ENCODE measurements at places on chromosomes 4 and X.

DNA sequence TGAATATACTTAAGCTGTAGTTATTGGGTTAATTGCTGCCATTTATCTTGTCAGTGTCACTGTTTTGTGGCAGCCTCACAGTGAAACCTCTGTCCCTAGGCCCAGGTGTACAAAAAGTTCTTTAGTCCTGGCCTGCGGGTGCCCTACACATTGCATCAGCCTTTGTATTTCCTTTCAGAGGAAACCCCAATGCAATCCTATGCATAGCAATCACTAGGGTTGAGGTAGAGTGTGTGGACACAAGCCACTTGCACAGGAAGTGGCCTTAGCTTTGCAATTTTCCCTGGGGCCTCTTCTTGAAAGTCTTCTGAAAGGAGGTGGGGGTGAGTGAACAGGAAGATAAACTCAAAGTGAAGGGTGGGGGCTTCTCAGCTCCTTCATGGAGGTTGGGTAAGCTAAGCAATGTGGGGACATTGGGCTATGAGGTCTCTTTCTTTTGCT lies 27.8 kb downstream of the VSIG4 start:
- DNase-seq: no peak

DNA sequence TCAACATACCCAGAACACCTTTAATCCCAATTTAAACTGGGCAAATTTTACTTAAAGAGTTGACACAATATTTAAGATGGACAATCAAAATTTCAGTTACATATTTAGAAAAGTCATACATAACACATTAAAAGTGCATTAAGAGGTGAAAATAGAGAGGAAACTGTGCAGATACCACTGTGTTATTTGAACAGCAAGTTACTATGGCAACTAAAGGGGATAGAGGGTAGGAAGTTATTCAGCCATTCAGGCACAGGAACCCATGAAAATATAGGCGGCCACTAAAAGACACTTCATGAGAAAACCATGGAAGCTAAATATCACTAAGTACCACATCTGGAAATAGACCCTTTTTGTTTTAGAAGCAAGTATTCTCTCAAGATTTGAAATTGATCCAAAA lies 75.1 kb downstream of the PDGFC start:
- no peak for DNase-seq

DNA sequence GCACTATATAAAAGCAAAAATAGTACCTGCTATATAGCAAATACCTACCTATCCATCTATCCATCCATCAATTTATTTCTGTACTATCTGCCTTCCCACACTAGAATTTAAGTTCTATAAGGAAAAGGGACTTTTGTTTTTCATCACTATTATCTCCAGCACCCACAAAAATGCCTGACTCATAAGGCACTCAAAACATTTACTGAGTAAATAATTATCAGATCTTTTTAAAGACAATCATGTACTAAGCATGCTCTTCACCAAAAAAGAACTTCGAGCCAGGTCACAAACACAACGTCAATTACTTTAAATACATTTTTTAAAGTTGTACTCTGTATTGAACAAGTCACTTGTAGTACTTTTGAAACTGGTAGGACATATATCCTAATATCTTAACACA lies 119.9 kb downstream of the FBXW7 start:
- DNase-seq: peak; percentile 6

GRCh38 chrX:120726294-120726693 lies 96.4 kb upstream of the C1GALT1C1 start:
- no peak for DNase-seq

- DNase-seq: no peak
Observed at GRCh38 chrX:13256603-13257002, 63.2 kb downstream of the ATXN3L start.

DNA sequence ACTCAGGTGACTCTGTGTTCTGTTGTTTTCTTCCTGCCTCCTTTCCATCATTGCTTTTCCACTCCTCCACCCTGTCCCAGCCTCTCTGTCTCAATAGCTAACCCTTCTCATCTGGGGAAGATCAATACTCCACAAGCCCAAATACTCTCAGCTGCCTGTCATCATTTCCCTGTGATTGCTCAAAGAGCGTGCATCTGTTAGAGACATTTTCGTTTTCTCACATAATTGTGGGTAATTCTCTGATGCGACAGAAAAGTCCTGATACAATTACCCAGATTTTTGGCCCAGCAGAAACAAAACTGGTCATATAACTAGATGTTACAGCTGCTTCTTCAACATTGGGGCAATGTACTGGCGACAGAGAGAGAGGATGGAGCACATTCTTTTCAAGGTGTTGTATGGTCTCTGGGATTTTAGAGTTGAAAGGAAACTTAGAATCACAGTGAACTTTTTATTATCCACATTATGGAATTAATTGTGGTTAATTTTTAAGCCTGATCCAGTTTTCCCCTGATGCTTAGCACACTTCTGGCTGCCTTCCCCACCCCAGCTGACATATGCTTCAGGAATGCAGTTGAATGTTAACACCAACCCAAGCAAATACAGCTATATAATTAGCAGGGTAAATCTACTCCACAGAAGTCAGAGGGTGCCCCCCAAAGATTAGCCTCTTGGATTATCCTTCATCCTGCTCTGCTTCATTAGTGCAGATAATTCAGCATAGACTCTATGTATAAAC lies 171.4 kb upstream of the ANXA3 start:
- DNase-seq: no peak

GRCh38 chr4:145154573-145154972 lies 25.8 kb downstream of the OTUD4 start:
- no peak for DNase-seq

- DNase-seq: no peak
Observed at GRCh38 chr4:90240333-90240732, 113.1 kb downstream of the CCSER1 start.

All from hepatic stellate cell (primary cell).